ENCODE measurements at places on chromosomes 2 and 18.

- no peak for DNase-seq
Observed at GRCh38 chr18:36516726-36517125, 219.2 kb downstream of the FHOD3 start.

GRCh38 chr2:218895326-218895725, 14.7 kb downstream of the WNT10A start:
- DNase-seq: no peak

- DNase-seq: no peak
Observed at GRCh38 chr2:38174646-38175423, 98.9 kb upstream of the CYP1B1 start.

- DNase-seq: no peak
Observed at GRCh38 chr2:236714080-236714479, 144.5 kb downstream of the ACKR3 start.

GRCh38 chr2:220458051-220458450, 830.6 kb downstream of the SLC4A3 start:
- DNase-seq: no peak

DNA sequence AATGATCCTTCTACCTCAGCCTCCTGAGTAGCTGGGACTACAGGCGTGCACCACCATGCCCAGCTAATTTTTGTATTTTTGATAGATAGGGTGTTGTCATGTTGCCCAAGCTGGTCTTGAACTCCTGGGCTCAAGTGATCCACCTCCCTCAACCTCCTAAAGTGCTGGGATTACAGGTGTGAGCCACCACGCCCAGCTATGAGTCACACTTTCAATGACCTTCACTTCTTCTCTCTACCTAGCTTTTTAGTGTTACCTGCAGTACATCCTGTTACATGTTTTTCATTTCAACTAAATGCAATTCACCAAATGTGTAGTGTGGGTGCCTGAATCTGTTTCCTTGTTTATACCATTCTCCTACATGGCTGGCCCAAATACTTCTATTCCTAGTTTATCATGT, 64.0 kb downstream of the SLC39A10 start:
- DNase-seq: no peak

- no peak for DNase-seq
Observed at GRCh38 chr18:73670524-73670923, 477.1 kb downstream of the FBXO15 start.

- DNase-seq: no peak
Observed at GRCh38 chr2:137991078-137991477, 26.8 kb downstream of the HNMT start.

DNA sequence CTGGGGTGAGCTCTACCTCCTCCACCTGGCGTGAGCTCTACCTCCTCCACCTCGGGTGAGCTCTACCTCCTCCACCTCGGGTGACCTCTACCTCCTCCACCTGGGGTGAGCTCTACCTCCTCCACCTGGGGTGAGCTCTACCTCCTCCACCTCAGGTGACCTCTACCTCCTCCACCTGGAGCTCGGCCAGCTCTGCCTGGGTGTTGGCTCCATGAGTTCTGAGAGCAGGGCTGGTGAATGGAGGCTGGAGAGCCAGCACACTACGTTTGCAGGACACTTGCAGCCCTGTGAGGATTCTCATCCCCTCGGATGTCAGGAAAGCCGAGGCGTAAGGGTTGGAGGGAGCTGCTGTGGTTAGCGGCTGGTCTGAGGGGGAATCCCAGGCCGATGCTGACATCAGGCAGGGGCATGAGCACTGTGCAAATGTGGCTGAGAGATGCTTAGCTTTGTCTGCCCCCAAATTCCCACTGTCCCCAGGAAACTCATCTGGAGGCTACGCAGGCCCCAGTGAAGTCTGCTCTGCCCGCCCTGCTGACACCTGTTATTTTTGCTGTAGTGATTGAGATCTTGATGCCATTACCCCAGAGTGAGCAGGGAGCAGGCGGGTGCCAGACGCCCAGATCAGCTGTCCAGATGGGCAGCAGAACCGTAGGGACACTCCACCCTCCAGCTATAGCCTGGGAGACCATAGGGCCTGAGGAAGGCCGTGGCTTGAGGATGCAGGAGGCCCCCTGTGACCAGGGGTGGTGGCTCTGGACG, 3.3 kb downstream of the CROCC2 start:
- DNase-seq: peak; percentile 16

DNA sequence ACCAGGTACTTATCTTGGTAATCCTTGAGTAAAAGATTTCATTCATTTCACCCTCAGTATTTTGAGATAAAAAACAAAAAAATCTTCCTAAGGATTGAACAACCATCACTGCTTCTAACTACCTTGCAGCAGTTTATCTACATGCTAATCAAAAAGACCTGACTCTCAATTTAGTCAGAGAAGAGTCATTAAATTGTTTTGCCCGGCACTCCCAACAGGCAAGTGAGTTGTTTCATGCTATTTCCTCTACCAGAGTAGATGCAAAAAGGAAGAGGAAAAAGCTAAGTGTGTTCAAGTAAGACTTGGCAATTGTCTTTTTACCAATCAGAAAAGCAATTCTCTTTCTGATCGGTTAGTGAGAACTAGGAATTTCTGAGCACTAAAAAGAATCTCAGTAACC, 39.5 kb downstream of the MYO5B start:
- no peak for DNase-seq

- peak; percentile 0 for DNase-seq
Observed at GRCh38 chr2:194867328-194867727, 789.7 kb upstream of the SLC39A10 start.

GRCh38 chr2:219059725-219060682, 717 bp downstream of the IHH start:
- no peak for DNase-seq

All from NCI-H524 (cell line).